ENCODE measurements at places on chromosomes 3 and 15.
A peak's percentile ranks its signal among the peaks of the same experiment; 100 is the strongest.

DNA sequence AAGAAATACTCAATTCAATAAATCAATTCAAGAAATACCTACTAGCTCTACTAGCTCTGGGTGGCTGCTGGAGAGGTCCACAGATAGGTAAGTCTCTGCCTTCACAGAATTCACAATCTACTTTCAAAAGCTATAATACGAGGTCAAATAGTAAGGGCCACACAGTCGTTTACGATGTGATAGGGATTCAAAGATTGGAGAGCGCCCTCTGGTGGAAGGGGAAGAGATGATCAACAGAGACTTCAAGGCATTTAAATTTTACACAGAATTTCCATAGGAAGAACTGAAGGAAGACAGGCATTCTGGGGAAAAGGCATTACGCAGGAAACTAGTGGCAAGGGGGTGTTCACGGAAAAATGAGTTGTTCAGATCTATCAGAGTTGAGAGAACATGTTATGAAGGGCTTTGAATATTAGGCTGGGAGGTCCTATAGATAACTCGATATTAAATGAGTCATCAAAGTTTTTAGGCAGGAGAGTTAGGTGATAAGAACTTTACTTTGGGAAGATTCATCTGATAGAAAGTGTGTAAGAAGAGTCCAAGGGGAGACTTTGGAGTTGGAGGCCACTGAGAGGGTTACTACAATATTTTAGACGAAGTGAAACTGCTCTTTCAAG, 128.8 kb downstream of the FRMD5 start:
- DNase-seq: peak; percentile 5

- DNase-seq: no peak
Observed at GRCh38 chr3:186099178-186099577, 9.7 kb downstream of the ETV5 start.

GRCh38 chr3:166085164-166085856, 248.1 kb upstream of the BCHE start:
- DNase-seq: peak; percentile 41

- no peak for DNase-seq
Observed at GRCh38 chr15:99671926-99672635, 61.2 kb downstream of the LYSMD4 start.

GRCh38 chr15:25882466-25882865, 19.3 kb upstream of the ATP10A start:
- DNase-seq: no peak

DNA sequence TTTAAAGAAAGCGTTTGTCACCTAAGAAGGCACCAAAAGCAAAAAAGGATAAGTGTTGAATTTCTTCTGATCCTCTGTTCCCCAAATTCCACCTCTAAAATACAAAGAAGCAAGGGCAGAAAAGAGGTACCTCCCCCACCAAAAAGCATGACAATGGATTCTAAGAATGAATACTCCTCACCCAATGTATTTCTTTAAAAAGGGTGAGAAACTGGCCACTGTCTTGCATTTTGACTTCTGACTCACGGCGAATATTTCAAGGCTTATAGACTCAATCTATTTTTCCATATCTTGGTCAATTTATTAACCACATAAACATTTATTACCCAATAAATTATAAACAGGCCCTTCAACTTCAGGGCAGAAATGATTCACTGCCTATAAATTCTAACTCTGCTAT, 131.1 kb downstream of the NR1I2 start:
- no peak for DNase-seq

DNA sequence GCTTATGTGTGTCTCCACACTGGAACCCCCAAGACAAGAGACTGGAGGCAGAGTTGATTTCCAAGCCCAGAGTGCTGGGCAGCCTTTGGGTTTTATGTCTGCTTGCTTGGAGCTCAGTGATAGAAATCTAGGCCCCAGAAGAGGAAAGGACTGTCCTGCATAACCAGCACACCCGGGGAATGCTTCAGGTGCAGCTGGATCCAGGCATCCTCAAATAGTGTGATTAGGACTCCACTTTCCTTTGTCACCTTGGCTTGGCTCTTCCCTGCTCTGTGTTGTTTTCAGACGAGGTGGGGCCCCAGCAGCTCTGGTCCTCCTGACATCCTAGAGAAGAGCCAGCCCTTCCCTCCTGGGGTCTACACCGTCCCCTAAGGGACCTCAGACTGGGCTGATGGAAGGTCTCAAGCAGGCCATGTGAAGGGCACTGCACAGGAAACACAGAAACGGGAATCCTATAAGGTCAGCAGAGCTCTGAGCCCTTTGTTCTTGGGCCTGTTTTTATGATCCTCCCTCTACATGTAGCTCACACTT, 143.7 kb downstream of the TJP1 start:
- no peak for DNase-seq

DNA sequence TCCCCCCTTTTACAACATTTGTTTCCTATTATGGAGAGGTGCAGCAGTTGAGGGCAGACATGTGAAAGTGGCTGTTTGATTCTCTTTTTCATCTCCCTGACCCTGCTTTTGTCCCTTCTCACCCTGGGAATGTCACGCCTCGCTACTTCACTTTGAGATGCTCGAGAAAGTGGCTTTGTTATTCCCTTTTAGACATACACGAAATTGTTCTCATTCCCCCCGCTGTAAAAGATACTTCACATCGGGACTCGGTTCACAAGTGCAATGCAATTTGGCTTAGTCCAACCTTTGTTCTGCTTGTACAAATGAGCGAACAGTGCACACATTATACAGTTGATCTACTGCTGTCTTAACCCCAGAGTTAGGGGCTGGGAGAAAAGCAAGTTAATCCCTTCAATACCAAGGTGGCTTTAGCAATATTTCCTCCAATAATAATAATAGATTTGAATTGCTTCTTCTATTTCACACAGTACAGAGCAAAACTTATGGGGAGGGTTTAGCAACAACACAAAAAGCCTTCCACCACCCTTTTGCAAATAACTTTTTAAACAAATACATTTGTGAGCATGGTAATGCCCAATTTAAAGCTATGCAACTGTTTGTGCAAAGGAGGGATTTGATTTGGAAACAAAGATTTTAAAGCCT, 5.7 kb upstream of the FOXB1 start:
- DNase-seq: no peak

DNA sequence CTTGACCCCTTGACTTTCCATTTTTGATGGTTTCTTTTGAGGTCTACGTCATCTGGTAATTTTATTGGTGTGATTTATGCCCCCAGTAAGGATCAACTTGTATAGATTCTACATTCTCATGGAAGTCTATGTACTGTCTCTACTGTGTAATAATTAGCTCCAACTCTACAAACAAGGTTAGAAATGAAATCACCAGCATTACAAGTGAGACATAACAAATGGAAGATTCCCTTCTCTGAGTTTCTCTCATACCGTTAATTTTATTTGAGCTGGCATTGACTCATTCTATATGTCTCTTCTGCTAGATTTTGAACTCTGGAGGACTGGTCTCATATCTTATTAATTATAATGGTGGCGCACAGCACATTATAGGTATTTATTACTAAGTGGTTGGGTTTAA, 138.9 kb downstream of the LPP start:
- no peak for DNase-seq

DNA sequence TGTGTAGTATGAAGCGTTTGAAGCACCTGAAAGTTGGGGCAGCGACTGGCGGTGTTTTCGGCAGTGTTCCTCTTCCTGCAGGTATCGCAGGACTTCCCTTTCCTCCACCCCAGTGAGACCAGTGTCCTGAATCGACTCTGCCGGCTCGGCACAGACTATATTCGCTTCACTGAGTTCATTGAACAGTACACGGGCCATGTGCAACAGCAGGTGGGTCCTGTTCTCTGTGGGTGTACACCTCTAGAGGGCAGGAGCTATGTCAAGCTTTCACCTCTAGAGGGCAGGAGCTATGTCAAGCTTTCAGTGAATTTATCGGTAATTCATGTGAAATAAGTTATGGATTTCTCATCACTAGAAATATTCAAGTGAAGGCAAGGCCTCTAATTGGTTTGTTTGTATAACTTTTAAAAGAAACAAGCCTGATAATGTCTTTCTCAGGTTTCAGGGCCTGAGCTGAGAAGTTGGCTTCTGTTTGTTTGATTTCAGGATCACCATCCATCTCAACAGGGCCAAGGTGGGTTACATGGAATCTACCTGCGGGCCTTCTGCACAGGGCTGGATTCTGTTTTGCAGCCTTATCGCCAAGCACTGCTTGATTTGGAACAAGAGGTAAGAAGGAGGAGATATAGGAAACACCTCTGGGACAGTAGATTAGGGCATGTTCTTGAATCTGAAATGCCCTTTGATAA, 5.3 kb downstream of the TUBGCP4 start:
- no peak for DNase-seq

- DNase-seq: no peak
Observed at GRCh38 chr3:10337323-10338163, 16.6 kb upstream of the SEC13 start.

DNA sequence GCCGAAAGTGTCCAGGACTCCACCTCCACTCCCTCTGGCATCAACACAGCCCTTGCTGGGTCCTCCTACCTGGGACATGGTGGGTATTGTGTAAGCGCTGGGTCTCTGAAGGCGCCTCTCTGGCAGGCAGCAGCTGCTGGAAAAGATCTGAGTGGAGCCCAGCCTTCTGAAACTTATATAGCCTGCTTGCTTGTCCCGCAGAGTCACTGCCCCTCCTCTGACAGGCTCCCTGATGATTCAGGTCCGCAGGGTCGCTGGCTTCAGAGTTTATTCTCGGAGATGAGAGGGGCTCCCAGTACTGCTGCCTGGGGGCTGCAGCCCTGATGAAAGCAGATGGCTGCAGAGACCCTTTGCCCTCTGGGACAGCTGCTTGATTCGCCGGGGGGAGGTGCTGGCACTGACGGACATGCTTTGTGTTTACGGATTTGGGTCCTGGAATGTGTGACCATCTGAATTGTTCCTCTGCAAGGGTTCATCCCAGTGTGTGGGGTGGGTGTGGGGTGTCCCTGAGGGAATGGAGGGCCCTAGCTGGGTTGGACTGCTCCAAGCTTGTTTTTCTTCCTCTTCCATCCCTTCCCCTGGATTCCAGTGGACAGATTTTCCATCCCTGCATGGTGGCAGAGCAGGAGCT, at the start of gene MUSTN1:
TSS of gene MUSTN1 (minus strand) at position 149 of the 631 bp plus-strand sequence. CDS start at position 78, 71 bp downstream.
- DNase-seq: no peak

DNA sequence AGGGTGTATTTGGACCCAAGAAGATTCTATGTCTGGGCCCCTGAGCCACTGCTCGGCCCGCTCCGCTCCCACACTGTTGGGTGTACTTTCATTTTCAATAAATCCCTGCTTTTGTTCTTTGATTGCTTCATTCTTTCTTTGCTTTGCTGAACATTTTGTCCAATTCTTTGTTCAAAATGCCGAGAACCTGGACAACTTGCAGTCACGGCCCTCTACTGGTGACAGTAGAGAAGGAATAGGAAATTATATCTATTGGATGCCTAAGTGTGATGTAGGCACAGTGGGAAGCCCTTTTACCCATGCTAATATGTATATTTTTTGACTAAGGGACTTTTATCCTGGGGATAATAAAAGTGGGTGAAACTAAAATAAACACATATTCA, 340.8 kb downstream of the LRRC3B start:
- no peak for DNase-seq

- no peak for DNase-seq
Observed at GRCh38 chr3:101858464-101859030, 9.2 kb downstream of the NFKBIZ start.

DNA sequence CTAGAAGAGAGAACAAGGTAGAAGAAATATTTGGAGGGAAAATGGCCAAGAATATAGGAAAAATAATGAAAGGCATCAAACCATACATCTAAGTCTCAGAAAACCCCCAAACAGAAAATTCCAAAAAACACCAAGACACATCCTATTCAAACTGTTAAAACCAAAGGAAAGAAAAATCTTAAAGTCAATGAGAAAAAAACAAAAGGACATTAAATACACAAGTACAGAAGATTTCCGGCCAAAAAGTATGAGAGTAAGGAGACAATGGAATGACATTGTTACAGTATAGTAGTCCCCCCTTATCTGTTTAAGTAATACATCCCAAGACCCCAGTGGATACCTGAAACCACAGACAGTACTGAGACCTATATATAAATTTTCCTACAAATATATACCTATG, 18.8 kb downstream of the CLASP2 start:
- no peak for DNase-seq

DNA sequence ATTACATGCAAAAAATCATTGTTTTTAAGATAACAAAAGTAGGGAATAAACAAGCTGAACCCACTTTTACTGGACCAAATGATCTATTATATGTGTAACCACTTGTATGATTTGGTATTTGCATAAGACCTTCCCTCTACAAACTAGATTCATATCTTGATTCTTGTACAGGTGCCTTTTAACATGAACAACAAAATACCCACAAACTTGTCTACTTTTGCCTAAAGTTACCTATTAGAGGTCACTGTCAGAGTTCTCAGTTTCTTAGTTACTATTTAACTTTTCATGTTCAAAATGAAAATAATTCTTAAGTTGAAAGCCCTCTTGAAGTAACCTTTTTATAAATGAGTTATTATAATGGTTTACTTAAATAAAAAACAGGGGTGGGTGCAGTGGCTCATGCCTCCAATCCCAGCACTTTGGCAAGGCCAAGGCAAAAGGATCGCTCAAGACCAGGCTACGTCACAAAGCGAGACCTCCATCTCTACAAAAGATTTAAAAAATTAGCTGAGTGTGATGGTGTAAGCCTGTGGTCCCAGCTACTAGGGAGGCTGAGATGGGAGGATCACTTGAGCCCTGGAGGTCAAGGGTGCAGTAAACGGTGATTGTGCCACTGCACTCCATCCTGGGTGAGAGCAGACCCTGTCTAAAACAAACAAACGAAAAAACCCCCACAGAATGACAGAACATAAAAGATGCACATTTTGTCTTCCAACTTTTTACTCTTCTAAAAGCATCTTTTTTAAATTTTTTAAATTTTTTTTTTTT, 16.0 kb downstream of the ACTR8 start:
- DNase-seq: no peak

DNA sequence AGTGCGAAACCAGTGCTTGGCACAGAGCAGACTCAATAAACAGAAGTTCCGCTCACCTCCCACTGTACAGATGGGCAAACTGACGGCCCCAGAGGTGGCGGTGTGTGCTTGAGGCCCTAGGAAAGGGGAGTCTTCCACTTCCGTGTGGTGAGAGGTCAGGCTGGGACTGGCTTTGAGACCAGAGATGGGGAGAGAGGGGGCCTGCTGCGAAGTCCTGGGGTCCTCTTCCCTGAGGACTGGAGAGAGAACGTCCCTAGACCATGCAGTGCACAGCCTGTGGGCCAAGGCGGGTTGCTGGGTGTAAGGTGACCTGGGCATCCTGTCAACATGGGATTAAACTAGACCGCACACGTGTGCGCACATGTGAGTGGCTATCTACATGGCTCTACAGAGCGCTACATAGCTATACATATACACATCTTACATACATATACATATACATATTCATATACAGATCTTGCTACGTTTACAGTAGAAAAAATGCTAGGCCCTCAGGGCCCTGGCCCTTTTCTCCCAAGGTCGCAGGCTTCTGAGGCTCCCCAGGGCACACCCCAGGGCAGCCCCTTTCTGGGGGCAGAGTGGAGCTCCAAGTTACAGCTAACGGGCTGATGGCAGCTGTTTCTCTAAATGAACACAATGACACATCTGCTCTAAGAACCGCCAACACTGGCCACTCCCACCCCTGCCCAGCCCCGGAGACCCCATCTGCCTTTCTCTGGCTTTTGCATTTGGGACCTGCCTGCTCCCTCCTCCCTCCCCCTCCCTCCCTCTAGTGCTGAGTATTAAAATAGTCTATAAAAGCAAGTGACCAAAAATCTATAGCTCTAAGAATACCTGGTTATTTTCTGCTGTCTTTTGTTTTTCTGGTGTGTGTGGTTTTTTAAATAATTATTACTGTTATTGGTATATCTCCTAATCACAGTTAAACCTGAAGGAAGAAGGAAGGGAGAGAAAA, 47.0 kb downstream of the HCN4 start:
- DNase-seq: no peak

- no peak for DNase-seq
Observed at GRCh38 chr3:2810723-2811122, 299.5 kb downstream of the IL5RA start.

GRCh38 chr3:147410116-147410525, 956 bp downstream of the ZIC1 start:
- no peak for DNase-seq

Data from epithelial cell of prostate (primary cell).